ENCODE measurements at places on chromosomes 1 and 21.

DNA sequence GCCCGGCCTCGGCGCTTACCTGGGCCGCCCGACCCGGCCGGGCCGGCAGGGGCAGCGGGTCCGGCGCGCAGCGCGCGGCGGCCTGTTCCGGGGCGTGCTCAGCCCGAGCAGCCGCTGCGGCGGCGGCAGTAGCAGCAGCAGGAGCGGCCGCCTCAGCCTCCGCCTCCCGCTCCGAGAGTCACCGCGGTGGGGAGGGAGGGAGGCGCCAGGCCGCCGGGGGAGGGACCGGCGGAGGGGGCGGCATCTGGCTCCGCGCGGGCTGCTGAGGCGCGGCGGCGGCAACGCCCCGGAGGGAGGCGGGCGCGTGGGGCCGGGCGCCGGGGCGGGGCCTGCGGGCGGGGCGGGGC lies at the start of gene CTNNBIP1:
Gene CTNNBIP1 (minus strand): TSS at position 194 of the 347 bp plus-strand sequence. CDS start 38,205 bp downstream, outside the sequence.
- no peak for DNase-seq

- no peak for DNase-seq
Measured at GRCh38 chr21:26637201-26637745, 64.2 kb upstream of the CYYR1 start.

DNA sequence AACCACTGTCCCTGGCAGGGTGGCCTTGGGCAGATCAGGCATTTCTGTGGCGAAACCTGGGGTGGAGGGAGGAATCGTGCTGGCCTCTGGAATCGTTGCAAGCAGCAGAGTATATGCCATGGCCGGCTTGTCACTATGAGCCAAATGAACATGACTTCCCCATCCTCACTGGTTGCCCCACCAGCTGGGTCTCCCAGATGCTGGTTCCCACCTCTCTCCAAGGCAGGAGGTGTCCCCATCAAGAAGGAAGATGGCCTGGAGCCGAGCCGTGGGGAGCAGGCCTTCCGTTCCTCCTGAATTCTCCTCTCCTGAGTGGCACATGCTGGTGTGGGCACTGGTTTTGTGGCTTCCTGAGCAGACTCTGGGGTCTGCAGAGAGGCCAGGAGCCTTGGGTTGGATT lies 60.2 kb upstream of the ACTRT2 start:
- no peak for DNase-seq

- no peak for DNase-seq
Measured at GRCh38 chr1:222334026-222334680, 213.8 kb downstream of the HHIPL2 start.

DNA sequence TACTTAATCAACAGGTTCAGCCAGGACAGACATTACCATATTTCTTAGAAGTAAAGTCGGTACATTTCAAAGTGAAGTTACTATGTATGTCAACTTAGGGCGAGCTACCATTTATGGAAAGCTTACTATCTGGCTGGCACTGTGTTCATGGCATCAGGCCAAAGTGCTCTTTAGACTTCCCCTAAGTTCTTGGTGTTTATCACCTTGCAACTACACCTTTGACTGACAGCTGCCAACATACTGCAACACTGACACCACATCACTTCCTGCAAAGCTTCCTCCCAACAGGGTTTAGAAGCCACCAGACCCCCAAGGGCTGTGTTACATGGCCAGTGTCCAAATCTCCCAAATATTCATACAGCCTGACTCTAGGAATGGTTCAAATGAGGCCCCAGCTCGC lies 61.0 kb downstream of the TIAM1 start:
- DNase-seq = peak; percentile 36

- DNase-seq = no peak
Measured at GRCh38 chr1:20373764-20374163, 83.1 kb downstream of the VWA5B1 start.

DNA sequence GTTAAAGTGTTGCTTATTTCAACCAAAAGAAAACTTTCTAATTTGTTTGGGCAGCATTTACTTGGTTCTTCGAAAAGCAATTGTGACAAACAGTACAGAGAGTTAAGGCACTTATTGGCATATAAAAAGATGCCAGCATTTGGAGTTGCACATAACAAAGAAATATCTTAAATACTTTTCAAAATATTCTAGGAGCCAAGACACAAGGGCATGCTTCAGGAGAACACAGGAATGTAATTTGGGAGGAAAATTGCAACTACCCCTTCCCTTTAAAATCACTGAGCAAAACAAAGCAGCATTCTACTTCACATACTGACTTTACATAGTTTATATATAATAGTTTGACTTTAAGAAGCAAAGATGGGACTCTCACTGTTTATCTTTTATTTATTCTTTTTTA lies 4.6 kb upstream of the TIE1 start:
- no peak for DNase-seq

DNA sequence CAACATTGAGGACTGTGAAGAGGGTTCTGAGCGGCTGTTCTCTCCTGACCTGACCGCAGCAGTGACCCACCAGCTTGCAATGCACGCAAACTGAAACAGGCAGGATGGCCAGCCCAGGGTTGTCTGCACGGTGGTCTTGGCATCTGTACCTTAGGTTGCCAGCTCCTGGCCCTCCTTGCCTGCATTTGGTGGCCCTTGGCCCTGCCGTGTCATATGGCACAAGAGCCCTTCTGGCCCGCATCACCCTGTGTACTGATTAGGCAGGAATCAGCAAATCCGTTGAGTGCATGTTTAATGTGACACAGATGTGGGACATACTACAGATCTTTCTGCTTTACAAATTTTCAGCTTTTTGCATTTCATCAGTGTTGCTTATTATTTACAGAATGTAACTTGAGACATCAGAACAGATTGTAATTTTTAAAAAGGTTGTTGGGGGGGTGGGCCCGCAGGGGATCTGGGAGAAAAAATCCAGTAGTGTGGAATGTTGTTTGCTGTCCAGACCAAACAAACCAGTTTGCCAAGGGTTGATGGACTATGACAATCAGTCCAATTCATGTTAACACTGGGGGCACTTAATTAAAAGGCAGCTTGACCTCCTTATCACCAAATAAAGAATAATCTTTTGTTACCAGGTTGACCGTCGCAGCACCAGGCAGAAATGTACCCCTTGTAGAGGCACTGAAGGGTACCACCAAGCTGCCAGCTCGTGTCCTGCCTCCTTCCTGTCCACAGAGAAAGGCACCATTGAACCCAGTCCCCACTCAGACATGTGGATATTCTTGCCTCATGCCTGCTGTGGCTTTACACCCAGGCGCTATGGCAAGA lies 132.6 kb downstream of the DHRS3 start:
- DNase-seq = no peak

- peak; percentile 64 for DNase-seq
Measured at GRCh38 chr1:16167331-16168143, 11.7 kb upstream of the EPHA2 start.

- DNase-seq = no peak
Measured at GRCh38 chr1:97820470-97821188, 100.2 kb downstream of the DPYD start.

DNA sequence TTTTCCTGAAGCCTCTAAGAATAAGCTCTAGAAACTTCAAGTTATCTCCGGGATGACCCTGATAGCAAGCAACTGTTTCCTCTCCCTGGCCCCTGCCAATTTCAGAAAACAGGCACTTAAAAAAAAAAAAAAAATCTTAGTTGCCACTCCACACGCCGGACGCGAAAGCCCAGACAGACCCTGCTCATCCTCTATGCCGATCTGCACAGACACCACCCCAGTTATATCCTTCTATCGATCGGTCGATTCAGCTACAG lies 1.7 kb downstream of the ANP32E start:
- no peak for DNase-seq

DNA sequence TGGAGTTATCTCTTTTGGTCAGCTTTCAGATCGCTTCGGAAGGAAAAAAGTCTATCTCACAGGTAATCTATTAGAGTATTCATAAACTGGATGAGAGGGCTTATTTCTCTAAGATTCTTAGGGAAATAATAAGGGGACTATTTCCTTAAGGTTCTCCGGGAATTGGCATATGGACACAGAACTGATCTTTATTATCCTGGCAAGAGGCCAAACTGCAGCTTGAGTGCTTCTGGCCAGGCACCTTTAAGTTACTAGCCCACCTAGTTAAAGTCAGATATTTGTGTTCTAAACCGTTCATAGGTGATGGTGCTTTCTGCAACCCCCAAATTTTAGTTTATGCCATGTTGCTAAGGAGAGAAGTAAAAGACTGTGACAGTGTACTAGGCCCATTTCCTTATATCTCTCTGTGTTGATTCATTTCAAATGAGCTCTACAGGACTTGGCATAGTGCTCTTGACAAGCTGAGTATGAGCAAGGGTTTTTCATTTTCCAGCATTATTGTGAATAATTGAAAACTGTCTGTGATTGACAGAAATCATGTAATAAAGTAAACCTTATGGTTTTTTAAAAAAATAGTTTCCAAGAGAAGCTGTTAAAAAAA lies 43.4 kb downstream of the SLC22A15 start:
- no peak for DNase-seq

GRCh38 chr1:7264101-7264500 lies 478.8 kb downstream of the CAMTA1 start:
- DNase-seq = no peak

DNA sequence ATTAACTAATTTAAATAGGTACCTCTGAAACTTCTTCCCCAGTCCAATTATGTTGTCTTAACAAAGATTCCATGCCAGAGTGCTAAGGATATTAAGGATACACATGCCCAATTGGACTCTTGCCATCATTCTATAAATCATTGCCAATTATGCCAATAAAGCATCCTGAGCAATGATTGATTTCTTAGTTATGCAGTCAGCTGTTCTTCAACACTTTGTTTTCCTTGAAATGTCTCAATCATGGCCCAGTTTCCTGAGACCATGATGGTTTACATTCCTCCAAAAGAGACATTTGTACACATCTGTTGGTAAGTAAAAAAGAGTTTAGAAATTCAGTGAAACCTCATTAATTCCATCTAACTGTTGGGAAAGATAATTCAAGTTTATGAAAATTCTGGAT lies 180.4 kb upstream of the PKN2 start:
- no peak for DNase-seq

- no peak for DNase-seq
Measured at GRCh38 chr1:8639148-8639547, 178.3 kb downstream of the RERE start.

GRCh38 chr1:44170281-44170823 lies 28.9 kb upstream of the KLF18 start:
- no peak for DNase-seq

DNA sequence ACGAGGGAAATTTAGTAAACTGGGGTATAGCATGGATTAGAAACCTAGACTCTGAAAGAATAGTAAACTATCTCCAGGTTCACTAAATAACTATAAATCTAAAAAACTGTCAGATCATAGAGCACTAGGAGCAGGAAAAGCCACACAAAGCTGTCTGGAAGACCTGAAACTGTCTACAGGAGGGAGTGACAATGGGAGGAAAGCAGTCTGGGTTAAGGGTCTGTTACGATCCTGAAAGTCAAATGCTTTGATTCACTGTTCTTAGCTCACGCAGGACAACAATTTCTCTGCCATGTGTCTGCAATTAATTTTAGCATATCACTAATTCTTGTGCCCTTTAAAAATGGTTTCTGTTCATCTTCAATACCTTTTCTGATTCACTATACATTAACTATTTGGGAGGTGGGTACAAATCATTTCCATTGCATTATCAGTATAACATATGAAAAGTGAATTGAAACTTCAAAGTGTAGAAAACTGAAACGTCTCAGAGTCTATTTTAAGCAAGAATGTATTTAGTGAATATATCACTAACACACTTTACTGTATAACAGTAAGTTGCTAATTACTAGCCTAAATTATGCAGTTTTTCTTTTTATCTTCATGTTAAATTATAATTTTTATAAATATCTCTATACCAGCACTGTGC lies 18.4 kb downstream of the CEP170 start:
- no peak for DNase-seq

- DNase-seq = no peak
Measured at GRCh38 chr1:91759076-91759475, 126.9 kb downstream of the TGFBR3 start.

DNA sequence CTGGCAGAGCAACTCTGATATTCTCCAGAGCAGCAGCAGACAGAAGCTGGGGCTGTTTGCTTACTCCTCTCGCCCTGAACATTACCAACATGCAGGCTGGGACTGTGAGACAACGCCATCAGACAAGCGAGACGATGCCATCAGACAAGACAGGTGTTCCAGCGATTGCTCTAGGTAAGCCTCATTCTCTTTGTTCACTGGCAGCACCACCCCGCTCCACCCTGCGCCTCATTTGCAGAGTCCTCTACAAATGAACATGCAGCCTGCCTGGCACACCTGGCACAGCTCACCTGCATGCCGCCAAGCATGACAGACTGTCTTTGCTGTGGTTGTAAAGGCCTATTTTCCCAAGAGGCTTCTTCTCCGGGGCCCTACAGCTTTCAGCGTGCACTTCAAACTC lies 346.2 kb downstream of the SMYD3 start:
- no peak for DNase-seq

DNA sequence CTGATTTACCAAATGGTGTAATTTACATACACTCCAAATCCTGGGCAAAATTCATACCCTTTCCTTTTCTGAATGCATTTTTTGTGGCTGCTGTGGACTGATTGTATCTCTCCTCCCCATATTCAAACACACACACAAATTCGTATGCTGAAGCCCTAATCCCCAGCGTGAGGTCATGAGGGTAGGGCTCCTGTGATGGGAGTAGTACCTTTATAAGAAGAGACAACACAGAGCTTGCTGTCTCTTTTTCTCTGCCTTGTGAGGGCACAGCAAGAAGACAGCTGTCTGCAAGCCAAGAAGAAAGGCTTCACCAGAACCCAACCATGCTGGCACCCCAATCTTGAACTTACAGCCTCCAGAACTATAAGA lies 24.4 kb downstream of the DUSP10 start:
- DNase-seq = no peak

DNA sequence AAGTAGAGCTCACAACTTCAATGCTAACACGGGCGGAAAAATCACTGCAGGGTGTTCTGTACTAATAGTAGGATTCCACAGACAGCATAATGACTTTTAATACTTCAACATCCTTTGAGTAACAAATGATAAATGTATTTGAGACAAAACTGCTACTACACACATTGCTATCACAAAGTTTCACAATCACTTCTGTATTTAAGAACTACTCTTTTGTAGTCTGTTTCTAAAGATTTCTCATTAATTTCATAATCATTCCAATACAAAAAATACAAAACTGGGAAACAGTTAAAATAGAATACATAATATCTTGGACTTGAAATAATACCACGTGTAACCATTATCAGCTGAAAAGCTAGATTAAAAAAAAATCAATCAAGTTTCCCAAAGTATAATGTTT lies 2.7 kb downstream of the HMGN1 start:
- DNase-seq = no peak

DNA sequence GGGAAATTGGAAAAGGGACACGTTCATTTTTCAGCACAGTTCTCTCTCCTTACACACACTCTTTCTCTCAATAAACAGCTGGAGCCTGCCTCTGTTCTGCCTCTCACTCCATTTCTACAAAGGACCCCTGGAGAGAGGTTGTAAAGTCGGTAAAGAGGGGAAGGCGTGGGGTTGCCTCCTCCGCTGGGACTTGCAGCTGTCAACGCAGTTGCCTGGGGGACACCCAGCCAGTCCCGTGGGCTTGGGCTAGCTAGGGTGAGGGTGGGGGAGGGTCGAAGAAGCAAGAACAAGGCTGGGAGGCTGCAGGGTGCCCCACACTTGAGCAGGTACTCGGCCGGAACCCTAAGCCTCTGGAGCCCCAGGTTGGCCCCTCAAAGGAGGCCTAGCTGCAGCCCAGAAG lies 27.6 kb downstream of the C1orf216 start:
- DNase-seq = no peak

GRCh38 chr1:235992346-235992745 lies 72.5 kb downstream of the NID1 start:
- DNase-seq = no peak

GRCh38 chr1:228289996-228290881 lies 82.4 kb downstream of the OBSCN start:
- no peak for DNase-seq

GRCh38 chr1:201876148-201876818 lies 12.4 kb upstream of the SHISA4 start:
- DNase-seq = no peak

- no peak for DNase-seq
Measured at GRCh38 chr1:95118067-95118499, 928 bp downstream of the TLCD4 start.
